Activated CD4-positive, alpha-beta T cell treated with anti-CD3 and anti-CD28 coated beads, Interleukin-2, amount 10 ng/mL, durations not matched to agents 24 days and 14 days (primary cell): ENCODE measurements at places on chromosomes 16 and 17. TPM values are rescaled to one million over a fixed set of nuclear protein-coding genes. Genes with fewer than 3 reads are reported as not detected.

- H3K4me3 ChIP-seq: peak within 1 kb of the TSS; percentile 79
- DNase-seq: peak; percentile 65
- H3K36me3 ChIP-seq: no peaks in the 10 kb centered on the region
- H3K27ac ChIP-seq: no peak within 1 kb of the TSS
- H3K4me1 ChIP-seq: peaks cover 14% of the 10 kb centered on the region
These were observed at the start of gene USP43 for GRCh38 chr17:9644910-9645751. Gene USP43 (plus strand): TSS chr17:9645517. CDS start chr17:9645633, 116 bp downstream.

- H3K27me3 ChIP-seq: no peaks in the 10 kb centered on the region
- H3K27ac ChIP-seq: no peak overlapping the region
- DNase-seq: no peak
- peaks cover 22% of the 10 kb centered on the region for H3K36me3 ChIP-seq
- H3K4me1 ChIP-seq: peaks cover 7% of the 10 kb centered on the region
These were observed 167.0 kb upstream of the RPH3AL start for GRCh38 chr17:519450-520212.

GRCh38 chr16:22671301-22672076 is 142.5 kb upstream of the HS3ST2 start:
- H3K36me3 ChIP-seq: no peaks in the 10 kb centered on the region
- no peak overlapping the region for H3K4me3 ChIP-seq
- no peak for DNase-seq
- no peaks in the 10 kb centered on the region for H3K27me3 ChIP-seq
- H3K27ac ChIP-seq: no peak overlapping the region

GRCh38 chr16:23433261-23433920 is 19.6 kb downstream of the COG7 start:
- H3K4me3 ChIP-seq: no peak overlapping the region
- H3K27ac ChIP-seq: no peak overlapping the region
- no peaks in the 10 kb centered on the region for H3K27me3 ChIP-seq
- H3K36me3 ChIP-seq: peaks cover 34% of the 10 kb centered on the region
- DNase-seq: no peak

NKD1 gene
- 0.77 and 1.7 TPM in 2 replicates for total RNA-seq

SEZ6L2 gene
- 0.26 and 0.61 TPM in 2 replicates for total RNA-seq

DNA sequence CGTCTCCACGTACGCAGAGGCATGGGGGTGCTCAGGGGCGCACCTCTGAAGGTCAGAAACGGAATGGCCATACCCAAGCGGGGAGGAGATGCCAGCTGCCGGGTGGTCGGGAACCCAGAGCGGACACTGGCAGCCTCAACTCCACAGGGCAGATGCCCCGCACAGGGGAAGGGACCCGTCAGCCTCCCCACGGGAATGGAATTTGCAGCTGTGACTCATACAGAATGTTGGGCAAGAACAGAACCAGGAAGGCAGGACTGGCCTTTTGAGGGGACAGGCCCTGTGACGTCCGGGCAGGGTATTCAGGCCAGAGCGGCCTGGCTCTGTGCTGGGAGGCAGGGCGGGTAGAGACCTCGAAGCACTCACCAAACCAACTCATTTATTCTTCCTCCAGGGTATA is 7.5 kb downstream of the TK1 start:
- no peaks in the 10 kb centered on the region for H3K27me3 ChIP-seq
- no peak overlapping the region for H3K4me3 ChIP-seq
- no peak overlapping the region for H3K27ac ChIP-seq
- no peak for DNase-seq
- H3K4me1 ChIP-seq: peaks cover 22% of the 10 kb centered on the region

IL21R gene
- 94.9 and 100 TPM in 2 replicates for total RNA-seq
